Mucosa of descending colon (tissue), 3 donors: ENCODE measurements at places on chromosomes 13 and 19. TPM values are rescaled to one million over a fixed set of nuclear protein-coding genes. Genes with fewer than 3 reads are reported as not detected.

DNA sequence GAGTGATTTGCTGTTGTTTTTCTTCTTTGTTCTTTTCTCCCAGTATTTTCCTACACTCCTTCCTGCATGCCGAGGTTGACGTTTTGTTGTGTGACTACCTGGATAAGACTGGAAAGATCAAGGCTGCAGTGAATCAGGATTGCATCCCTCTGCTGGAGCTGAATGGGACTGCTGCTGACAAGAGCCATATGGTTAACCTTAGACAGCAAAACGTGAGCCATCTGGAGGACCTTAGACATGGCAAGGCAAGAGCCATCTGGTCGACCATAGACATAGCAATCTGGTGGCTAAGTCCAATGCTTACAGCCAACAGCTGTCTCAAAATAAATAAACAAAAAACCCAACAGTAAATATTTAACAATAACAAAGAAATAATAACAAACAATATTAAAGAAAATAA is 42.6 kb upstream of the ZNF91 start:
- no peak for DNase-seq

- DNase-seq, result no peak
These were observed 621 bp downstream of the FBL start for GRCh38 chr19:39845584-39845932.

DNA sequence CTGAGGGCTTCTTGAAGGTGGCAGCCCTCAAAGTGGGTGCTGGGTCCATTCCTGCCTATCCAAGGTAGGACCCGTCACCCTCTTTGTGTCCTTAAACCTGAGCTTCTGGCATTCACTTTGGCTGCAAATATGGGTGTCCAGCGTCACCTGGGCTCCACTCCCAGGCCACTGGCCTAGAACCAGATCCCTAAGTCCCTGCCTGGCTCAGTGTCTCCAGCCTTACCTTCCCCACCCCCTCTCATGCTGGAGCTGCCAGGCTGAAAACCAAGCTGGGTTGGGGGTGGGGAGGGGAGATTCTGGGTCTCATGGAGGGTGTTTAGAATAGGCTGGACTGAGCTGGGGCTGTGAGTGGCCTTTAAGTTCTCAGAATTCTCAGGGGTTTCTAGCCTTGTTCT is 12.4 kb downstream of the PDE4A start:
- DNase-seq, result no peak

DNA sequence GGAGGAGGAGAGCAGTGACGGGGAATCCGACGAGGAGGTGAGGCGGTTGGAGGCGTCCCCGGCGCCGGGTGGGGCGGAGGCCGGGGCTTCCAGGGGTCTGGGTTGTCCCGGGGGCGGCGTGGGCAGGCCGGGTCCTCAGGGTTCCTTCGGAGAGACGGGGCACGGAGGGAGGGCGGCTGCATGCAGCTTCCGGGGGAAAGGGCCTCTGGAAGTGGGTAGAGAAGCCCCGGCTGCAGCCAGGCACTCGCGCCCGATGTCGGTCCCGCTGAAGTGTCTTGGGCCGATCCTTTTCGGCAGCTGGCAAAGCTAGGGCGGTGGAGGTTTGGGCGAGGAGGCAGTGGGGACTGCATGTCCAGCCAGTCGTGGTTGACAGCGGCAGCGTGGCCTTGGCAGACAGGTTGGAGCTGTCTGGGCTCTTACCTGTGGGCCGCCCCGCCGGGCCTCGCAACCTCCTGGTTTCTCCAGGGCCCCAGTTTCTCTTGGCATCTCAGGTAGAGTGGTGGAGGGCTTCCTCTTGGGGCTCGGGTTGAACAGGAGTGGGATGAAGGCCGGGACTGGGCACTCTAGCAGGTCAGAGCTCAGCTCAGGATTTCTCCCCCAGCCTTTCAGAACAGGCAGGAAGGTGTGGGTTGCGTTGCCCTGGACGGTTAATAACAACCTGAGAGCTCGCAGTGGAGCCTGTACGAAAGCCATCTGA is 690 bp downstream of the KMT2B start:
- peak; percentile 78 for DNase-seq

ADGRE1 gene
- 0.29 TPM for total RNA-seq

- DNase-seq, result no peak
These were observed 12.7 kb downstream of the SOX1 start for GRCh38 chr13:112079696-112080095.
